Stimulated activated CD8-positive, alpha-beta memory T cell treated with anti-CD3 and anti-CD28 coated beads, Interleukin-15, amount 100 ng/mL, for 4 hours (primary cell): ENCODE measurements at places on chromosomes 5 and 9.

DNA sequence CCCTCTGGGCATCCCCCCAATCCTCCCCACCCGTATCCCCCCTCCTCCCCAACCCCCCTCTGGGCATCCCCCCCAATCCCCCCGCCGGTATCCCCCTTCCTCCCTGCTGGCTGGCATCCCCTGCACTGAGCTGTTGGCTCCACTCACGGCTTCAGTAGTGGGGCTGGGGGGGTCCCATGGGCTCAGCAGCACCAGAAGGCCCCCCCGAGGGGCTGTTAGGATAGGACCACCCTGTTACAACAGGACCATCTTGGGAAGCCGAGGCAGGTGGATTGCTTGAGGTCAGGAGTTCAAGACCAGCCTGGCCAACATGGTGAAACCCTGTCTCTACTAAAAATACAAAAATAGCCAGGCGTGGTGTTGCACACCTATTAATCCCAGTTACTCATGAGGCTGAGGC lies 42.4 kb downstream of the EXD3 start:
- no peak for DNase-seq

DNA sequence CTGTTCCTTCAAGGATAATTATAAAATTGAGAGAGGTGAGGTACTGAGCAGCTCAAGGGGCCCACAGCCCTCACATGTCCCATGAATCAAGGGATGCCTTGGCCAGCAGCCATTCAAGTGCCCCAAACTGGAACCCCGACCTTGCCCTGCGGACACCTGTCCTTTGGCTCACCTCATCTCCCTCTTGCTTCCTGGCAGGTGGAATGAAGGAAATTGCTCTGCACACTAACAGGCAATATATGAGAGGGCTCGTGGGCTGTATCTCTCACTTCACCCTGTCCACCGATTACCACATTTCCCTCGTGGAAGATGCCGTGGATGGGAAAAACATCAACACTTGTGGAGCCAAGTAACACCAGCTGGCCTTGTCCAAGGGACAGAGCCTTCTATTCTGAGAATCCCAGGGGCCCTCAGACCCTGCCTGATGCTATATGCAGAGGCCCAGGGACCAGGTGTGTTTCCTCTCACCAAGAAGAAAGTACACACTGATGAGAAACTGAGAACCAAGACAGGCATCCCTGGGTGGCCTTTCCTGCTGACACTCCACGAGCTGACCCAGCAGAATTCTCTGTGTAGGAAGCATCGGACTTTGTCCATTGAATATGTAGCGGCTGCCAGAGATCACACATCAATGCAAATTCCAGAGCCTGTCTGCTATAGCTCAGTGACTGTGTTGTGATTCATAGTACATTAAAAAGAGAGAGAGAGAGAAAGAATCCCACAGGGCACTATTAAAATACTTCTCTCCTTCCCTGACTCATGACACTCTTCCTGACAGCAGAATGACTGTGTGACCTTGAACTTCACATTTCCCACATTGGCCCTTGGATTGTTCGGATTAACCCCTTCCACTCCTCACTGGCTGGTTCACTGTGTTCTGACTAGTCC lies 92.6 kb downstream of the LIFR start:
- DNase-seq = no peak

GRCh38 chr9:71620746-71621145 lies 147.6 kb downstream of the CEMIP2 start:
- DNase-seq = no peak

DNA sequence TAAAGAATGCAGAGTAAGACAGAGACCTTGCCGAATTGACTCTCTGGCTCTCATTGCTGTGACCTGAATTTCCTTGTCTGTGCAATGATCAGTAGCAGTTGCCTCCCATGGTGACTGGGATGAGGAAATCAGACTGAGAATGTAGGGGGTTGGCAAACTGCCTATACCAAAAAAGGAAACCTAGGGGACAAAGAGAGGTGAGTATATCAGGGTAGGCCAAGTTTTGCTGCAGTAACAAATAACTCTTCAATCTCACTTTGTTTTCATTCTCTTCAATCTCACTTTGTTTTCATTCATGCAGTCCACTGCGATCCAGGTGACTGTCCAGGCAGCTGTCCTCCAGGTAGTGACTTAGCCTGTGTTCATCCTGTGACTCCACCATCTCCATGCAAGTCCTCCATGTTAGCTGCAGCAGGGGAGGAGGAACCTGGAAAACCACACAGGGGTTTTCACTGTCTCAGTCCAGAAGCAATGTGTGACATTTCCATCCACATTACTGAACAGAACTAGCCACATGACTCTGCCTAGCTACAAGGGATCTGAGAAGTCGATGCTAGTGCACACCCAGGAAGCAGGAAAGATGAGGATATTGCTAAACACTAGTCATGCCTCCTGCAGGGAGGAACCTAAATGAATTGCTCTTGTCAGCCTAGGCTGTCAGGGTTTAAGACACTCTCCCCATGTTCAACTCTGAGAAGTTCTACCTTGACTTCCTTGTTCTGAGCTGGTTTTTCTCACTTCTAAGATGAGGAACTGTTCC lies 26.0 kb downstream of the TMEM174 start:
- no peak for DNase-seq

- DNase-seq = no peak
Measured at GRCh38 chr5:18403941-18404438, 769.7 kb downstream of the TAF11L14 start.

DNA sequence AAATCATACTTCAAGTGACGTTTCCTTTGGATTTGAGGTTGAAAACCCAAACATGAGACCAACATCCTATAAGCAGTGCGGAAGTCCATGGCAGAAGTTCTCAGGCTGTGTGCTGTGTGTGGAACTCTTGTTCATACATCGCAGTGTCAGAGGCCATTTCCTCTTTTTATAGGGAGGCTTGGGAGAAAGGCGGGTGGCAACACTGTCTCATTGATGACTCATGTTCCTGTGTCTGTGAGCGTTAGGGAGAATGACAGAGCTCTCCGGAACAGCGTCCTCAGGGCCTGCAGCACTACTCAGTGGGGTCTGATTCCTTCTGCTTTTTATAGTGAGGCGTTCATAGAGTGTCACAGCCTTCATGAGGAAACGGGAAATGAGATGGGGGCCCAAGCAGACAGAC lies 98.8 kb upstream of the BASP1 start:
- DNase-seq = no peak

DNA sequence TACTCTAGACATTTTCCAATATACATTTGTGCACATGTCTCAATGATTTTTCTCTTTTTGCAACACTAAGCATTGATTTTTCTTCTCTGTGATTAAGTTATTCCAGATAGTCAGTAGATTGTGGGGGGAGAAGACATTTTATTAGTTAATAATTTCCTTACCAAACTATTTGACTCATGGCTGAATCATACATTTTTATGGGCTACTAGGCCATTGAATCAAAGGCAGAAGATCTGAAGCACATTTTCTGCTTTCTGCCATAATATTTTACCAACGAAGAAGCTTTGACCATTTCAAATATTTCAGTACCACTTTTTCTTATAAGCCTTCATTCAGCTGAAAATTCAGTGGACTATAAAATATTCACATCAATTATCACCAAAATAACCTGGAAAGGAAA lies 175.6 kb downstream of the IRX2 start:
- no peak for DNase-seq
